H7 (cell line): ENCODE measurements at places on chromosomes 11 and 22.

GRCh38 chr11:86292912-86293616, 9.0 kb upstream of the HIKESHI start:
- DNase-seq, result no peak

- no peak for DNase-seq
These were observed 56.0 kb upstream of the CLMP start for GRCh38 chr11:123250892-123251656.

GRCh38 chr11:73270016-73270854, 1.9 kb upstream of the P2RY6 start:
- peak; percentile 37 for DNase-seq

- DNase-seq, result no peak
These were observed 257.4 kb upstream of the UBASH3B start for GRCh38 chr11:122398167-122398566.

- no peak for DNase-seq
These were observed 7.9 kb upstream of the AGBL2 start for GRCh38 chr11:47723041-47723440.

DNA sequence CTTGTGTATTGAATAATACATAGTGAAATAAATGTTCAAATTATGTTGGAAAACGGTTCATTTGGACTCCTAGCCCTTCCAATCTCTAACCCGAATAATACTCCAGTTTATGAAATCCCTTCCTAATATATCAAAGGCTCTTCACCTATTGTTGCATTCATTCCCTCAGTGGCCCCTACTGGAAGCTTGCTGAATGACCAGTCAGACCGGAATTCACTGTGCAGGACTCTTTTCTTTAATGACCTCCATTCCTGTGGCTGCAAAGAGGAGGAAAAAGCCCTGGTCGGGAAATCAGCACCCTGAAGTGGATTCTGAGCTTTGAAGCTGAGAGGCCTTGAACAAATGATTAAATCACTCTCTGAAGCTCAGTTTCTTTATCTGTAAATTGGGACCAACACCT, 19.1 kb upstream of the RCN1 start:
- peak; percentile 30 for DNase-seq

DNA sequence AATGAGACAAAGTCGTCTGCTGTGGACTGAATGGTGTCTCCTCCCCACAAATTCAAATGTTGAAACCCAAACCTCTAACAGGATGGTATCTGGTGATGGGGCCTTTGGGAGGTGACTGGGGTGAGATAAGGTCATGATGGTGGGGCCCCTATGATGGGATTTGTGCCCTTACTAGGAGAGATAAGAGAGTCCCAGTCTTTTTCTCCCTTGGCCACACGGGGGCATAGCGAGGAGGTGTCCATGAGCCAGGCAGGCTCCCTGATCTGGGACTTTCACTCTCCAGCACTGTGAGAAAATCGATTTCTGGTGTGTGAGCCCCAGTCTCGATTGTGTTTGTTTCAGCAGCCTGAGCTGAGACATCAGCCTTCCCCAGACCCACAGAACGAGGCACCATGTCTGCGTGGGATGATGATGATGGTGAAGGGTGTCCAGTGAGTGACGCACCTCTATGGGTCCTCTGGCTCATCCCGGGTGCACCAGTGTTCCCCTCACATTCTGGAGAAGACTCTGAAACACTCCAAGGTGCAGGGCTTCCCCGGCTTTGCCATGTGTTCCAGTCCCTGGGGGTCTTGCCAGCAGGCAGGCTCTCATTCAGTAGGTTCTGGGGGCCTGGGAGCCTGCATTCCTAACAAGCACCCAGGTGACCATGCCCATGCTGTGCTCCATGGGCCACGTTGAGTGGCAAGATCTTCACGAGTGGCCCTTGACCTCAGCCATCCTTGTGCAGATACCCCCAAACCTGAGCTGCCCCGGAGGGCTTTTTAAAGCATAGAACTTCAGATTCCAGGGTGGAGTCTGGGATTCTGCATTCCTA, 363.0 kb downstream of the CTTN start:
- DNase-seq, result peak; percentile 70

DNA sequence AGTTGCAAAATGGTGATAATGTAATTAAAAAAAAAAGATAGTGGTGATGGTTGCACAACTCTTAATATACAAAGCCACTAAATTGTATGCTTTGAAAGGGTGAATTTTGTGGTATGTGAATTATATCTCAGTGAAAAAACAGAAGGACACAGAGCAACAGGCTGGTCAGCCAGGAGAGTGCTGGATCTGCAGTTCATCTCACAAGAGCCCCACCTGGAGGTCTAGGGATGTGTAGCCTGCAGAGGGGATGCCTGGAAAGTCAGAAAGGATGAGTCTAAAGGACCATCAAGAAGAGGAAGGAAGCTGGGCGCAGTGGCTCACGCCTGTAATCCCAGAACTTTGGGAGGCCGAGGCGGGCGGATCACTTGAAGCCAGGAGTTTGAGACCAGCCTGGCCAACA, 9.0 kb downstream of the POLR3H start:
- peak; percentile 85 for DNase-seq

DNA sequence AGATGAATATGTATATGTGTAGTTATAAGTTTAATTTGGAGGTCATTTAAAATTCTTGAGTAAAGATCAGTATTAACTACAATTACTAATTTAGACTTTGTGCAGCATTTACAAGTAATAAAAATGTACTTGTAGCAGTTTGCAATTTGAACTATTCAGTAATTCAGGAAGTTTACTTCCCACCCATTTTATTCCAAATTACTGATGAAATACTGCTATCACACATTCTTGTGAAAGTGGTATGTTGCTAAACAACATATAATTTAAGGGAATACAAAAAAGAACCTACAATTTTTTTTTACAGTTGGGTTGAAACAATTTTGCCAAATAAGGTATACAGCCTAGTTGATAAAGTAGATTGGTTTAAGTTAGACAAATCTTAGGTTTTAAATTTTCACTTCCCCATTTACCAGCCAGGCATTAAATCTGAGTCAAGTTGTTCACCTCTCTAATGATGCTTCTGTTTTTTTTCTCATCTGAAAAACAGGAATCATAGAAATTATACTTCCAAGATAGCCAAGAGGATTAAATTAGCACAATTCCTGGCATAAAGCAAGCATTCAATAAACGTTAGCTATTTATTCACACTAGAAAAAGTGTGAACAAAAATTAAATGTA, 45.3 kb downstream of the ZBTB44 start:
- DNase-seq, result no peak

DNA sequence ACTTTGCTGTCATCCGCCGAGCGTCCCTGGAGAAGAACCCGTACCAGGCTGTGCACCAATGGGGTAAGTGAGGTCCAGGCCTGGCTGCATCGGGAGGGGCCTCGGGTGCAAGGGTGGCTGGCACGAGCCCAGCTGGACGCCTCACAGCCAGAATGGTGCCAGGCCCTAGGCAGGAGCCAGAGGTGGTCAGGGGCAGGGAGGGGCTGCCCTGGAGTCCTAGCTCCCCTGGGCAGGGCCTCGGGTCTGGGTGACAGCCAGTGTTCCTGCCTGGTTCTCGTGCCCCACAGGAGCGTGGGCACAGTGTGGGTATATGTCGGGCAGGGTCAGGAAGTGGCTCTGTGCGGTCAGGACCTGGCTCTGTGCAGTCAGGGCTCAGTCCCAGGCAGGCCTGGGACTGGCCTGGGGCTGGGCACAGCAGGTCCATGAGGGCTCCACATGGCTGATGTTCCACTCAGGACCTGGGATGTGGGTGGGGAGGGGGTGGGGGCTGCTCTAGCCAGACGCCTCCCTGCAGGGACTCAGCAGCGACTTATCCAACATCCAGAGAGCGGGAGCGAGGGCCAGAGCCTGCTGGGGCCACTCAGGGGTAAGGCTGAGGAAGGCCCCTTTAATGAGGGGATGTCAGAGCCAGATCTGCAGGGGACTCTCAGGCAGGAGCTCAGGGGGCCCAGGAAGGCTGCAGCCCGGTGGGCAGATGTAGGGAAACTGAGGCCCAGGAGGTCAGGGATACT, 1.2 kb downstream of the TSPAN32 start:
- DNase-seq, result no peak

DNA sequence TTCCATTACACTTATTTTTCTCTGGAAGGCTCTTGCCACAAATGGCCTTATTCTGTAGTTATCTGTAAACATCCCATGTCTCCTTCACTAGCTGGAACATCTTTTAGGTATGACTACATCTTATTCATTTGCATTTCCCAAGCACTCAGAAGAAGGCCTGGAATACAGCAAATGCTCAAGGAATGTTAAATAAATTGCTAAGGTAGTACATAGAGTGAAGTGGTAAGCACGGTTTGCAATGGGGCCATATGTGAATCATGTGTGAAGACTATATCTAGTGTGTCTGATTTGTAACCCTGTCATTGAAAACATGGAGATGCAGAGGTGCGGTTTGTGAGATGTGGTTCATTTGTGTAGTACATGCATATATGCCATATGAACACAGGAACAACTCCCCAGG, 33.5 kb downstream of the GDPD4 start:
- DNase-seq, result no peak

- no peak for DNase-seq
These were observed 96.6 kb downstream of the KCNC1 start for GRCh38 chr11:17831228-17831627.

DNA sequence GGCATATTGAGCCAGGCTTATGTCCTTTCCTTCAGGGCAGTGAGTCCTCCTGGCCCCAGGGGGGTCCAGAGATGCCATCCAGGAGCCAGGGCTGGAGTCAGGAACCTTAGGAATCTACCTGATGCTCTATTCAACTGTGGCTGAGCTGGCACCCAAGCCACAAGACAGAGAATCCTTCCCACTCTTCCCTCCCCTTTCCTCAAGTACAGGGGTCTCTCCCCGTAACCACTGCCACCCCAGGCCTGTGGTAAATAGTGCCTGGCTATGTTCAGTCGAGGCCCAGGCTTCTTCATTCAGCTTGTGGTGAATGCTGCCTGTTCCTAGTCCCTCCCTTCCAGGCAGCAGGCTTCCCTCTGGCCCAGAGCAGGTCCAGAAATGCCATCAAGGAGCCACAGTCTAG, 45.5 kb upstream of the THY1 start:
- no peak for DNase-seq

DNA sequence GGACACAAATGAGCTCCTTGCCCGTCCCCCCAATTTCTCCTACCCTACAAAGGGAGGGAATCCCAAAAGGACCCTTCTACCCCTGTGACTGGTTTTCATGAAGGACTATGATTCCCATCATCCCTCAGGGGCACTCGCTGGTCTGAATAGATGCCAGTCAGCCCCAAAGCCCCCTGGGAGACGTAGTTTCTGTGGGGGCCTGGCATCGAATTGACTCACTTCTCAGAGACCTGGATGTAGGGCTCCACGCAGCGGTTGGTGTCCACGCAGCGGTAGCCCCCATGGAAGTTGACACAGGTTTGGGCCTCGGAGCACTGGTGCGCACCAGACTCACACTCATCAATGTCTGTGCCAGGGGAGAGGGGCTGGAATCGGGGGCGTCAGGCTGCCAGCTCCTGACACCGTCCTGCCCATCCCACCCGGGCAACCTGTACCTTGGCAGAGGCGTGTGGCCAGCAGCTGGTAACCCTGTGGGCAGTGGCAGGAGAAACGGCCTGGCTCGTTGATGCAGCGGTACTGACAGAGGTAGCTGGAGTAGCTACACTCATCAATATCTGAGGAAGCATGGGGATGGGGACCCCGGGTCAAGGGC, 4.4 kb downstream of the EFEMP2 start:
- peak; percentile 94 for DNase-seq

- DNase-seq, result no peak
These were observed 1.6 kb downstream of the P2RY2 start for GRCh38 chr11:73219396-73220285.

DNA sequence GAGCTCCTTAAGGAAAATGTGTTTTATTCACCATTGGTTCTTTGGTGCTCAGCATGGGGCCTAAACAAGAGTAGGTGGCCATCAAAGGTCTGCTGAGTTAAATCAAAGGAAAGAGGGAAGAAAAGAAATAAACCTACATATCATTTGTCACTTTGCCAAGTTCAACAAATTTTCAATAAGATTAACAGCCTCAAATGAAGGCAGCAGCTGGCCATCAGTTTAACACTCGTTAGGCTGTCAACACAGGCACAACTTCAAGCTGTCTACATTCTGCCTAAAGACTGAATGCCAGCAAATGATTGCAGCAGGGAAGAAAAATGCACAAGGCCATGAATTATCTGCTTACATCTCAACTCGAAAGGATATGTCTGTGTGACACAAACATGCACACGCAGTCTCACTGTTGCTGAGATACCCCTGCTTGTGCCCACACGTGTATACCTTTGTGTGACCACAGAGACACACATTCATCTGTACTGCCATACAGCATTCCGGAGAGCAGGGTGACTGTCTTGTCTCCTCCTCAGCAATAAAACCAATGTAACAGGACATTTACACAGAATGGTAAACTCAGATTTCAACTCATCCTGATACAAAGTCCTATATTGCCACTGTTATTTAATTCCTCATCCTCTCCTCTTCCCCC, 40.1 kb downstream of the TRIM66 start:
- DNase-seq, result no peak

DNA sequence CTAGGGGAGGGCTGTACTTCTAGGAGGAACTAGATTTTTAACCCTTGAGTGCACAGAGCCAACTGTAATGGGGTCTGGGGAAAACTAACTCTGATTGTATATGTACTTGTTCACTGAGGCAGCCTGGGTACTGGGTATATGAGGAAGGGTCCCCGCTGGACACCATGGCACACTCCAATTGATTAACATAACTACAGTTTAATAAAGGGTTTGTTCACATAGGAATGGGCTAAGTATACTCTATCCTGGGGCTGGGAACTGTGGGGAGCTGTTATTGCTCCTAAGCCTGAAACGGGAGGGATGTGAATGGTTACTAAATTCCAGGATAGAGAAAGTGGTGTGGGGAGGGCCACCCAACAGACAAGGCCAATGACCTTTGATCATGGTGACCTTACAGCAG, 67.6 kb downstream of the PARVA start:
- DNase-seq, result no peak

- DNase-seq, result peak; percentile 54
These were observed 35.9 kb upstream of the NAV2 start for GRCh38 chr11:19676475-19677380.

GRCh38 chr11:95119361-95120060, 29.9 kb downstream of the ENDOD1 start:
- DNase-seq, result no peak

- DNase-seq, result no peak
These were observed 53.5 kb upstream of the SLC25A1 start for GRCh38 chr22:19231986-19232385.

DNA sequence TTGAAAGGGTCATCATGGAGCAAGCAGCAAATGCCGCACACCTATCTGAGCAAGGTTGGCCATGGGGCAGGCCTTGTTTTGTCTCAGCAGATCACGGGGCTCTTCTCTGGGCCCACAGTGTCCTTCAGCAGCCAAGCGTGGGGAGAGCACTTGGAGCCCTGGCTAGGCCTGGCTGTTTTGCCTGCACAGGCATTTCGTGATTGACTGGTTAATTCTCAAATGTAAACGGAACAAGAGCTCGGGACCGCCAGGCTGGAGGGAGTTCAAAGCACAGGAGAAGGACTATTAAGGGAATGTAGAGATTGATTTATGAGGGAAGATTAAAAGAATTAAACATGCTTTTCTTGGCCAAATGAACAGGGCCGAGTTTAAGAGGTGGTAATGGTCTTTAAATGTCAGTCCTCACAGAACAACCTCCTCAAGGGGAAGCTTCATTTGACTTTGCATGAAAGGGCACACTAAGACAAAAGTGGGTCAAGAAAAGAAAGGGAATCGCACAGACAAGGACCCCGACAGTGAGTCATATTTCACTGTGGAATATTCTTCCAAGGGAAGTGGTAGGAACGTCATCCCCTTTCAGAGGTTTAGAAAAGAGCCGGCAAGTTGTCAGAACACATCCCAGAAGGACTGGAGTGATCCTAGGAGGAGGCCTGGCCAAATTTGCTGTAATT, 20.7 kb downstream of the SPON1 start:
- DNase-seq, result no peak

GRCh38 chr11:118306556-118306955, 2.0 kb downstream of the CD3E start:
- DNase-seq, result no peak
